Nucleus accumbens (tissue), 56 donors: ENCODE measurements at places on chromosomes 6 and 20.

DNA sequence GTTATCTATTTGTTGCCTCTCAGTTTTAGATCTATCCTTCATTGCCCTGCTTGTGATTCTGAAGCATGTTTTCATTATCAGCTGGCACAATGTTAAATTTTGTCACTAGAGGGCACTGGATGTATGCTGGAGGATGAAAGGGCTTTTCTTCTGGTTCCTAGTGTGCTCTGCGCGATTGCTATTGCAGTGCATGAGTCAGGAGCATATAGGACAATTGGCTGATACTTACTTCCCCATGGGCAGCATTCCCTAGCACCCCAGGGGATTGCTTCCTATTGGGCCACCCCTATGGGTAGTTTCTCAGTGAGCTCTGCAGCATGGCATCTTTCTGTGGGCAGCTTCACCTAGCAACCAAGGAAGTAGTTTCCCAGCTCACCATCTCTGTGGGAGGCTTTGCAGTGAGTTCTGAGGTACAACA, 280.3 kb upstream of the SYNCRIP start:
- no peak for DNase-seq

DNA sequence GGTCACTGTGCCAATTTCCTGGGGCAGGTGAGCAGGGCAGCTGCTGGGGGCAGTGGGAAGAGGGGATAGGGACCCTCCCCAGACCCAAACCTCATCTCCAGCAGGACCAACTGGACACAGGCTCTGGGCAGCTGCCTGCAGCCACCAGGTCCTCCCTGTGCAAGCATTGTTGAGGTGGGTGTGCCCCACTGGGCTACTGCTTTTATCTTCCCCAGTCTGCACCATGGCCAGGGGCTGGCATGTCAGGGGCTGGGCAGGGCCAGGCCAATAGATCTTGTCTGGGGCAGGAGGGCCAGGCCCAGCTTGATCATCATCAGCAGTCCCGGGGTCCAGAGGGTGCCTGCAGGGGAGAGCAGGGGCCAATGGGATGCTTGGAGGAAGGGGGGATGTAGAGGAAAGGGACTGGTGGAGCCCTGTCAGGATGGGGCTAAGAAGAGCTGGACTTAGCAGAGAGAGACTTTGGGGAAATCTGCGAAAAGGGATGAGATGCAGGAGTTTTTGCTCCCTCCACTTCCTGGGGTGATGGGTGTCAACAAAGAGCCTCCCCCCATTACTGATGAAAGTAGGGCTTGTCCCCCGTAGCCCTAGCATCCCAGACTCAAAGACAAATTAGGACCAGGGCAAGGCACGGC, 5.7 kb downstream of the EBF4 start:
- no peak for DNase-seq

GRCh38 chr6:90111387-90111786, 185.3 kb downstream of the BACH2 start:
- no peak for DNase-seq

DNA sequence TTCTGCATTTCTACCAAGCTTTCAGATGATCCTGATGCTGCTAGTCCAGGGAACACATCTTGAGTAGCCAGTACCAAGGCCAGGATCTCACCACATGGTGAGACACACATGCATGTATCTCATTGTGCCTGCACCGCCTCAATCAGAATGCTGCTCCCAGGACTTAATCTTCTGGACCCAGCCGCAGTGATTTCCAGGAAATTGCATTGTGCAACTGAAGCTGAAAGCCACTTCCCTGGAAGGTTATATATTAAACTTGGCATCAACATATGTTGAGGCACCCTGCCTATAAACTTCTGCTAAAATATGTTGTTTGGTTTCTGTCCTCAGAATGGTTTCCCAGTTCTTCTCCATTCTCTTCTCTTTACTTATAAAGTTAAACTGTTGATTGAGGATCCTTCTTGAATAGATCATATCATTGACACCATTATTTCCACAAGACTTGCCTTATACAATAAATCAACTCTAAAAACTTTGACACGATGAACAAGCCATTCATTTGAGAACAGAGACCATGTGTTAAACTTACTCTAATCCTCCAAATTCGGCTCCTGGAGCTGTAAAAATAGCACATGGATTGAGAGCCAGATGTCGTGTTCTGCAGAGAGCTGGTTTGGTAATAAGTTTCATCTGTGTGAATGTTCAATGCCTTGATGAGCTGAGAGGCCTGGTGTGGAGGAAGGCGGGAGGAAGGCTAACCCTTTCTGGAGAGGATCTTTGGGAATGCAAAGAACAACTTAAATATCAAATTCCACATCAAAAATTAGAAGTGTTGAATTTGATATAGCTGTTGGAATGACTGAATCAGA, 65.0 kb upstream of the PCSK2 start:
- DNase-seq: no peak

DNA sequence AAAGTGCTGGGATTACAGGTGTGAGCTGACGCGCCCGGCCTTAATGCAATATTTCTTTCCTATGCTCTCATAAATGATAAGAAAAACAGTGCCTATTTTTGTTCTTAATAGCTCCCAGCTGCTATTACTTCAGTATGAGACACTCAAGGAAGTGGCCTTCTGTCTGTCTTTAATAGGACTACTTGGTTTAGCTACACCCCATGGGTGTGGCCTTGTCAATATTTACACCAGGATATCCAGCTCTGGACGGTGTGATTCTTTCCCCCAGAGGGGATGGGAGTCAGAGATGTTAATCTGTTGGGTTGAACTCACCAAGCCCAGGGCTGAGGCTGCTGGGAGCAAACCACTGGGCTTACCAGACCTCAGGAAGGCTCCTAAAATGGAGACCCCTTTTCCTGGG, 134.2 kb downstream of the CEP57L1 start:
- no peak for DNase-seq

- DNase-seq: no peak
Observed at GRCh38 chr20:60074276-60074675, 116.1 kb downstream of the CDH26 start.

GRCh38 chr6:39835821-39836295, 43.7 kb downstream of the DAAM2 start:
- no peak for DNase-seq

DNA sequence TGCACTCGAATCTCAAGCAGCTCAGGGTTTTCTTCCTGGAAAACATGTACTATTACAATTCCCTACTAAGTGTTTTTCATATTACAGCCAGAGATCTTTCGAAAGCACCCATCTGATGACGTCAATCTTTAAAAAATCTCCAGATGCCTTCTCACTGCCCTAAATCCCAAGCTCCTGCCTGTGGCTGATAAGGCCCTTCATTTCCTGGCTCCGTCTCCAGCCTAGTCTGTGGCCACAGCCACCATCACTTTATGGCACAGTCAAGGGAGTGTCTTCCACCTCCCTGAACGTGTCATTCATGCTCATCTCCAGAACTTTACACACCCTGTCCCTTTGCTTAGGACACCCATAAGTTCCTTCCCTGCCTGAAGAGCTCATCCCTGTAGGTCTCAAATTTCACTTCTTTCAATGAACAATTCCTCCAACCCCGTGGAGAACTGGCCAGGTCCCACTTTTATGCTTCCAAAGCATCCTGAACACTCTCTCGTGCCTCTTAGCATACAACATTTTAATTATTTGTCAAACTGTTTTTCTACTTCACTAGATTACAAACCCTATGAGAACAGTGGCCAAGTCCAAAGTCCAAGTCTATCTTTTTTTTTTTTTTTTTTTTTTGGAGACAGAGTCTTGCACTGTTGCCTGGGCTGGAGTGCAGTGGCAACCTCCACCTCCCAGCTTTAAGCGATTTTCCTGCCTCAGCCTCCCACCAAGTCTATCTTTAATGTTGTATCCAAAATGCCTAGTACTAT, 106.1 kb upstream of the AGPAT4 start:
- DNase-seq: no peak

DNA sequence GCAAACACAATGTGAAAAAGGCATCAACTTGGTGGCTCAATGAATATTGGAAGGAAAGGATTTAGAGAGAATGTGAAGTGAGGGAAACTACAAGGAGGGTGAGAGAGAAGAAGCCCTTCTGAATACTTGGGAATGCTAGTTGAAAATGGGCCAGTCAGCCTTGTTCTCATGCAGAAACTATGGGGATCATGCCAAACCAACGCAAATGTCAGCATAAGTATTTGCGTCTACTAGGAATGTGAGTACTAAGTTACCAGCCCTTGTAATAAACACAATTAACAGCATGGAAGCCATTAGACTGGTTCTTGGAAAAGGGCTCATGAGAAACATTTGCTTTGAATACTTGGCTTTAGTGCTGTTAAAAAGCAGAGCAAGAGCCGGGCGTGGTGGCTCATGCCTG, 54.9 kb upstream of the AIG1 start:
- DNase-seq: no peak

GRCh38 chr6:83884523-83884922, 25.0 kb downstream of the CYB5R4 start:
- DNase-seq: no peak

DNA sequence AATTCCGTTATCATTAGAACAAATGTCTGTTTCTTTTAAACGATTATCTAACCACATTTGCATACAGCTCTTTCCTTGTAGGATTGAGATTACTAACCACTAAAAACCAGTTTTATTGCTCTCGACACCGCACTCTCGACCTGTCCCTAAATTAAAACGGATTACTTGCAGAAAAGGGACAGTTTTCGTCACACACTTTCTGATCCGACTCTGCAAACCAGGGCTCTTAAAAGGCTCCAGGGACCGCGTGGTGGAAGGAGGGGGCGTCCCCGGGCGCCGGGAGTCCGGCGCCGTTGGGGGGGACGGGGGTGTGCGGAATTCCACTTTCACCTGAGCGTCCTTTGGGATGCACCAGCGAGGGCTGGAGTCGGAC, 731 bp downstream of the MAK start:
- no peak for DNase-seq

DNA sequence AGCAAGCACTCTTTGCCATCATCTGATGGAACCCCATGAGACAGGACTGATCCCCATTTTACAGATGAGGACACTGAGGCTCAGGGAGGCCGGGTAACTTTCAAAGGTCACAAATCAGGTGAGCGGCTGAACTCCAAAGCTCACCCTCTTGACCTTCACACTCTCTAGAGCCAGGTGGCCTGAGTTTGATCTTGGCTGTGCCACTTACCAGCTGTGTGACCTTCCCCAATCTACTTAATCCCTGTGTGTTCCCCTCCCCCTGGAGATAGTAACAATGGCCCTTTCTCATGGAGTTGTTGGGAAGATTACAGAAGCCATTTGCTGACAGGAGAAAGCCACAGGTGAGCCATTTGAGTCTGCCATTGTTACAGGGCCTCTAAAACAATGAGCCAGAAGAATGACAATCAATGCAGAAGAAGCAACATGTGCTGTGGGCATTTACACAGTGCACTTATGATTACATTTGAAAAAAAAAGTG, 34.5 kb downstream of the BMP7 start:
- no peak for DNase-seq

GRCh38 chr6:14309951-14310445, 192.4 kb downstream of the CD83 start:
- no peak for DNase-seq

DNA sequence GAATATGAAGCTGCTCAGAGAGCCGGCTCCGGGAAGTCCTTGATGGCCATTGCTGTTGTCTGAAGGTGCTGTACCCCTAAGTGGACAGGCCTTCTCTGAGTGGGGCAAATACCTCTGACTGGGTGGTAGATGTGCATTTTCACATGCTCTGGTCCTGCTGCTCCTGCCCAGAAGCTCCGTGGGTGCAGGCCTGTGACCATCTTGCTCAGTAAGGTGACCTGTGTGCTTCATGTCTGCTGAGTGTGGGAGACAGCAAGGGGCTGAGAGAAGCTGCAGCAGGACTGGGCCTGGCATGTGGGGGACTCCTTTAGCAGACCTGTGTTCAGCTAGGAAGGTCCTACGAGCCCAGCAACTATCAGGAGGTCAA, 5.0 kb downstream of the SPATA2 start:
- peak; percentile 21 for DNase-seq

DNA sequence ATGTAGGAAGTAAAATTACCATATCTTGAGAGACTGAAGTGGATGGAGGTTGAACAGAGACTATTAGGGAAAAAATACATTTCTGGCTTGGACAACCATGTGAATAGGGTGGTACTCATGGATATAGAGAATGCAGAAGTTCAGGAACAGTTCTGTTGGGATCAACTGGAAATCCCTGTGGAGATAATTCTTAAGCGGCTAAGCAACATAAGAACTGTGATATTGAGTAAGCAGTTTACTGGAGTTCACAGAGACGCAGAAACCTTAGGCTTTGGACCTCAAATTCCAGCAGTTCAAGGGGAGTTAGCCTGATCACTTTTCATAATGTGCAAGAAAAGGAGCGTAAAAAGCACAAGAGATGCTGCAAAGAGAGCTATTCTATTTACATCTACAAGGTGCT, 23.6 kb upstream of the SLC17A4 start:
- DNase-seq: no peak

- no peak for DNase-seq
Observed at GRCh38 chr6:82085701-82086100, 161.8 kb downstream of the IBTK start.

DNA sequence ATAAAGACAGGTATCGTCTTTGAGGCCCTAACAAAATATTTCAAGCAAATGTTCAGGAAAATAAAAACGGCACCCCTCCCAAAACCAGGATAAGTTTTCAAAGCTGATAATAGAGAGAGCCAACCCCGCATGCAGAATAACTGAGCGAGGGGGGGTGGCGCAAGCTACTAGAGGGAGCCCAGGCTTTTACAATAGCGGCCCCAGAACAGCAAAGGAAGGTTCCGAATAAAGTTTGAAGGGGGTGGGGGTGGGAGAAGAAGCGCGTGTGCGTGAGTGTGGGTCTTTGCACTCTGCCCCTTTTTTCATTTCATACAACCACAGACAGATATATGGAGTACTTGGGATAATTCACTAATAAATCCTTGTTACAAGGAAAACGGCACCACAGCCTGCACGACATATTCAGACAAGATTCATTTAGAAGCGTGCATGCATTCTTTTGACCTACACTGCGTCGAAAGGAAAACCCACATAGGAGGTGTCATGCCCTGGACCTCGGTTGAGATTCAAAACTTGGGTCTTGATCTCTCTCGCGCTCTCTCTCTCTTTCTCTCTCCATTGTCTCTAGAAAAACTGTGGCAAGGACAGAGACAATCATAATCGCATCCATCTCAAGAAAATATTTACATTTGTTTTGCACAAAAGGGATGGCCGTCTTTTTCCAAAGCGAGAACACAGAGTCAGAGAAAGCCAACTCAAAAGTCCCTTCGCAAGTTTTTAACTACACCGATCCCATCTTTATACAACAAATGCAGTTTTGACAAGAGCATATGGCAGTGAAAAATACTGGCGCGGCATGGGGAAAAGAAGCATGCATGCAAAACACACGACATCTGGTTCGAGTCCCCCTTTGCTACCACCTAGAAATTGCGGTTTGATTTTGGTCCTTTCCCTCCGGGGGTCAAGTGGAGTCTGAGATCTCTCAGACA, 1.6 kb downstream of the OLIG3 start:
- no peak for DNase-seq

DNA sequence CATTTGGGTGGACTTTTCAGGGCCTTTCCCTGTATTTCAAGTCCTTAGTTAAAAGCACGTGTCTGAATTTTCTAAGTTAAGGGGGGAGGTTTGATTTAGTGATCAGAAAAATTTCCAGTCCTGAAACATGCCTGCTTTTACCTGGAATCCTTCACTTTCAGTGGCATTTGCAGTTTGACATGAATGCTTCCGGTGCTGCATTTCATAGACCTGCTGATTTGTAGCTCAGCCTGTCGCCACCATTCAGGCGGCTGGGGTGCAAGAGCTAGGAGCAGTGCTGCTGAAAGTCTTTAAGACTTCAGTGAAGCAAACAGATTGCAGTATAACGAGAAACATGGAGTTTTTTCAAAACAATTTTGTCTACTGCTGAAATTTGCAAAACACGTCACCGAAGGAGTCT, 14.0 kb downstream of the RPS6KA2 start:
- DNase-seq: no peak
